Fibroblast of the aortic adventitia (primary cell): ENCODE measurements at places on chromosomes 6 and 20. TPM values are rescaled to one million over a fixed set of nuclear protein-coding genes. Genes with fewer than 3 reads are reported as not detected.

- no peak for DNase-seq
These were observed 20.9 kb upstream of the PI3 start for GRCh38 chr20:45153752-45154151.

DNA sequence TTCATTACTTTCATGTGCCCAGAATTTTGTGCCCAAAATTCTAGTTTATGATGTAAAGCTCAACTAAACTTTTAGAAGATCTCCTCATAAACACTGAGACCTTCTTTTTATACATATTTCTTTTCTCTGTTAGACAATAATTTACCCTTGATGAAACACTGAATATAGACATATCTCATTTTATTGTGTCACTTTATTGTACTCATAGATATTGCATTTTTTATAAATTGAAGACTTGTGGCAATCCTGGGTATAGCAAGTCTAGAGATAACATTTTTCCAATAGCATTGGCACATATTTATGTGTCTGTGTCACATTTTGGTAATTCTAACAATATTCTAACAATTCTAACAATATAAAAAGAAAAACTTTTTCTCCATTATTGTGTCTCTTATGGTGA lies 74.9 kb upstream of the POU3F2 start:
- DNase-seq, result no peak

GRCh38 chr6:168895102-168895812 lies 358.4 kb downstream of the THBS2 start:
- peak; percentile 81 for DNase-seq

DNA sequence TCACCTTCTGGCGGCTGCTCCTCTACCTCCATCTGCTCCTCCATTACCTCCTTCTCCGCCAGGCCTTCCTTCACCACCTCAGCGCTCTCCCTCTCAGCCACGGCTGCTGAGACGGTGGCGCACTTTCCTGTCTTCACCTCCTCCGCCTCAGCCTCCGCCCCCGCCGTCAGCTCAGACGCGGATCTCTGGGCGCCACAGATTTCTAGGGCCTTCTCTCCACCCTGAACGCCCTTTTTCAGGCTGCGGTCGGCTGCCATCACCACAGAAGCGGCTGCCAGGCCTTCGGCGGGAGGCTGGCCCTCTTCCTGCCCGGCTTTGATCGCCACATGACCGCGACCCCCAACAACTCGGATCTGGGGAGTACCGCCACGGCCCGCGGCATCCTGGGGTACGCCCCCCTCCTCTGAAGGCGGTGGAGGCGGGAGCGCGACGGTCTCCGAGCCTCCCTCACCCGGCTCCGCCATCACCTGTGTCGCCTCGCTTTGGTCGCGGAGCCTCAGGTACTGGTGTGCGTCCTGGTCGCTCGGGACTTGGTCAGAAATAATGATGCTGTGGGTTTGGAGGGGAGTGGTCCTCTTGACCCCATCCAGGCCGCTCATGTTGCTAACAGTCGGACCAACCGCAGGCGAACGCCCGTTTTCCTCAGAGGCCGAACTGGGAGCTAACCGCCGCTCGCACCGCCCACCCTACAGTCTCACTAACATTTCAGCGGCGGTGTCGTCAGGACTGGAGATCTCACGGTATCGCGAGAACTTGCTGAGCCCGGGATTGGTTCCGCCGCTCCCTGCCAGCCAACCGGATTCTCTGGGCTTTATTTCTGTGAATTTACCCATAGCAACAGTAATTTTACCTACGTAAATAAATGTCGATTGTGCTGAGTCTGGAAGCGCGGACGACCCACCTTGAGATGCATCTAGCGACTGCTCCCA lies at the start of gene TSPYL1:
Gene TSPYL1, minus strand, starts transcription at position 699 of the 929 bp plus-strand sequence. Its CDS starts 100 bp downstream, at position 599.
- peak; percentile 98 for DNase-seq

The PTPRA gene
- 10.5 and 75.1 TPM in 2 replicates for total RNA-seq

The OPRL1 gene
- total RNA-seq, result 0.63 and 1.3 TPM in 2 replicates
